Kasumi-1 (cell line): ENCODE measurements at places on chromosomes 6 and 20.
A peak's percentile ranks its signal among the peaks of the same experiment; 100 is the strongest.

DNA sequence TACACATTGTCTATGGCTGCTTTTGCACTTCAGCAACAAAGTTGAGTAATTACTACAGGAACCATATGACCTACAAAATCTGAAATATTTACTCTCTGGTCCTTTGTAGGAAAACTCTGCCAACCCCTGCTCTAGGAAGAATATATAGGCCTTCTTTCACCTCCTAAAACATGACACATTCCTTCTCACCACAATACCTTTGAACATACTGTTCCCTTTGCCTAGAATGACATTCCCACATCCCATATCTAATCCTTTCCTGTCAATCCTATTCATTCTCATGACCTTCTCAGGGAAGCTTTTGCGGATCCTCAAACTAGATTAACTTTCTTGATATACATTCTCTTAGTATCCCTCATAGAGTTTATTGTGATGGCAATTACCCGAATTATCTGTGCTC lies 18.0 kb upstream of the NCOA6 start:
- DNase-seq: no peak

DNA sequence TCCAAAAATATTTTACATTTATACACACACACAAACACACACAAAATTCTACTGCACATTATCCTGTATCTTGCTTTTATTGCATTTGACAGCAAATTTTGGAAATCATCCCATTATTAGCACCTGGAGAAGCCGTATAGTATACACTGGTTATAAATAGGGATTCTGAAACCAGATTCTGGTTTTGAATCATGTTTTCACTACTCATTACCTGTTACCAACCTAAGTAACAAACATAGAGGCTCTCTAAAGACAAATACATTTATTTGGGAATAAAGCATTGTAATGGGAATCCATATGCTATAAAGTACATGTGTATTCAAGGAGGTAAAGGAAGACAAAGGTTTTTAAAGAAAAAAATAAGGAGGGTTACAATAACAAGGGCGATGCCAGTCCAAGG lies 106.8 kb downstream of the OR2B2 start:
- no peak for DNase-seq

GRCh38 chr6:149680503-149680902 lies 32.0 kb upstream of the KATNA1 start:
- no peak for DNase-seq

GRCh38 chr6:1062786-1063545 lies 248.9 kb upstream of the FOXQ1 start:
- no peak for DNase-seq

DNA sequence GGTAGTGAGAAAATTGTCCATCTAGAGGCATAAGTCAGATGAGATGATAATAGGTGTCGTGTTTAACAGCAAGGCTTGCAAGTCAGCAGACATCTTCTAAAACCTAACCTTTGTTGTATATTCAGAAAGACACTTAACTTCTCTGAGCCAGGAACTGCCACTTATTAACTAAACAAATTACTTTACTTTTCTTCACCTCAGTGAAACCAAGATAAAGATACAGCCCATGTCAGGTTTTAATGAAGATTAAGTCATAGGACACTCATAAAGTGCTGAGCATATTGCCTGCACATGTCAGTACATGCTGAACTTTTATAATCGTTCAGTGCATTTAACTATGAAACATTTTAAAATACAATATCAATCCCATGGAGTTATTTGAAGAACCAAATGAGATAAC lies 286.8 kb downstream of the NKAIN2 start:
- no peak for DNase-seq

DNA sequence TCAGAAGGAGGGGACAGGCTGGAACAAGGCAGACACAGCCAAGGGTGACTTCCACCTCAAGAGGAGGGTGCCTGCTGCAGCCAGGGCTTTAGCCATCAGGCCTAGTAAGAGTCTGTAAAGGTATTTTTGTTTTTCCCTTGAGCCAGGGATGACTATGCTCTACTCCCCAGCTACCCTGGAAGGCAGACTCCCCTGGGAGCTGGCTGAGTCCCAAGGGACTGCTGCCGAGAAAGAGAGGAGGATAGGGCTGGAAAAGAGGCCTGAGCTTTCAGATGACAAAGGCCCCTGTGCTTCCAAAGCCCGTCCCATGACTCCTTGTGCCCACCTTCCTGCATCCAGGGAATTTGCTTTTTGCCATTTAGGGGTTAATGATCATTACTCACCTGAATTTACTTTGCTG lies 14.0 kb upstream of the GSTA4 start:
- DNase-seq: no peak

GRCh38 chr6:170212051-170212756 lies 78.7 kb downstream of the DLL1 start:
- DNase-seq: no peak

DNA sequence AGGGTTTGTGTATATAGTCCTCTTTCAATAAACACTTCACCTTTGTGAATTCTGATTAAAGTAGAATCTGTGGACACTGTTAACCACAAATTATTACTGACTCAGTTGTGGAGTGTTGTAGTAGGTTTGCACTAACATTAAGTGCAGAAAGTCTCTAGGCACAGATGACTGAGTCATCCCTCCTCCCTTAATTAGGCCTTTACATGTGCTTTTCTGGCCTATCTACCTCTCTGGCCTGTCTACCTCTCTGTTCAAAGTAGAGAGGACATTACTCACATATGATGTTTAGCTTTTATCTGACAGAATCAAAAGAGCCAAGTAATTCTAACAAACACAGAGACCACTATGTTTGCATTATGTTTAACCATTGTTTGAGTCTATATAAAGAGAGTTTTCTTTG lies 783.0 kb downstream of the TENT5A start:
- no peak for DNase-seq

DNA sequence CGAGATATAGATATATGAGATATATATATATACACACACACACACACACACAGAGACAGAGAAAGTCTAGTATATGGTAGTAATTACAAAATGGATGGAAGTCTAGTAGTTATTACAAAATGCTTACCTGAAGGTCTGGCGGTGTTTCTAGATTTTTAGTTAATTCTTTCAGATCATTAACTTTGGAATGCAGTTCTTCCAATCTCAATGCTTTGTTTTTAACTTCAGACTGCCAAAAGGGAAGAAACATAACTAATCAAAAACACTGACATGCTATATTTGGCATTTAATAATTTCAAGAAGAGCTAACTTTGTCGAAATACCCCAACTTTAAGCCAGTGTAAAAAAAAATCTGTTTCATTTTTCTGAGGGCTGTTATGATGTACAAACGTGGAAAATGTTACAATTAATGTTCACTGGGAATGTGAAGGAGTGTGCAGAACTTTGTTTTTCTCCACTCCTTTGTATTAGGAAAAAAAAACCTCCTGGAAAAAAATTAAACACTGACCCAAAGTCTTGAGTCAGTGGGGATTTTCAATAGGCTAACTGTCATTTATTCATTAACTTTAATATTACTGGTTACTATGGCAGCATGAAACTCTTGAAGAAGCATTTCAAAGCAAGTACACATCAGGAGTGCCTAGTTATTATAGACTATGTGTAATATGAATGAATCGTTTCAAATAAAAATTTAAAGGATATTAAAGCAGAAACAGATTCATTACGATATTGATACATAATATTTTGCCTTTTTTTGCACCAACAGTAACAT lies 232.9 kb downstream of the SYNE1 start:
- DNase-seq: no peak

- DNase-seq: peak; percentile 83
Observed at GRCh38 chr6:28212510-28213212, 12.4 kb upstream of the ZSCAN9 start.

DNA sequence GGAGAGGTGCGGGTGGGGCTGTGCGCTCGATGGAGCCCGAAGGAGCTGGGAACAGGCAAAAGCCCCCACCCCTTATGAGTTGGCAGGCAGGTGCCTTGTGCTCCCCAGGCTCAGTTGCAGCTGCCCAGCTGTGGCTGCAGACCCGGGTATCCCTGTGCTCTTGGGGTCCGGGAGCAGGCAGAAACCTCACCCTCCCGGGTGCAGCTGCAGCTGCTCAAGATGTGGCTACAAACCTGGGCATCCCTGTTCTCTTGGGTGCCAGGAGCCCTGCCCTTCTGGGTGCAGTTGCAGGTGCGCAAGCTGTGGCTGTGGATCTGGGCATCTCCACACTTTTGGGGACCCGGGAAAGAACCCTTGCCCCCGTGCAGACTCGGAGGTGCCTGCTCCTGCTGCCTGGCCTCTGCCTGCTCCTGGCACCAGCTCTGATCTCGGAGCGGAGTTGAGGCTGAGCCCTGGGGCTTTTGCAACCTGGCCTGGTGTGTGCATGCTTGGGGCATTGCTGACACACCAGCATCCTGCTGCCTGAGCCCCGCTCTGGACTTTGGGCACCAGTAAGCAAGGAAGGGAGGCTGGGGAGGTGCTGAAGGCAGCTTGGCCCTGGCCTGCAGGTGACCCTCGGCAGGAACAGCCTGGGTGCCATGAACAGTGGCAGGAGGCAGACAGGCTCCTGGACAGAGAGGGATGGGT lies 21.6 kb downstream of the OR2J3 start:
- no peak for DNase-seq

DNA sequence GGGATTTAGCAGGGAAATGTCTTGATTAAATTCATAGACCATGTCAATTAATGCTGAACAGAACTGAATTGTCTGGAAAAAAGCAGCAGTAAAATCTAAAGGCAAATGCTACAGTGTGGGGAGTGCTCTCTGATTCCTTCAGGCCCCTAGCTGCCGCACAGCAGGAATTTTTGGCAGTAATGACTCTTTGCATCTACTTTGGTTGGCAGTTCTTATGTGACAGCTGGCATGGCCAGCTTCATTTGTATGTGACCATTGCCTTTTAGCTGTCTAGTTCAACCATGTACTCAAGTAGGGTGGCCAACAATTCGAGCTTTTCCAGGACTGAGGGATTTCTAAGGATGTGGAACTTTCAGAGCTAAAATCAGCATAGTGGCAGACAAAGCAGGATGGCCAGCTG lies 499.1 kb upstream of the MAN1A1 start:
- DNase-seq: no peak

DNA sequence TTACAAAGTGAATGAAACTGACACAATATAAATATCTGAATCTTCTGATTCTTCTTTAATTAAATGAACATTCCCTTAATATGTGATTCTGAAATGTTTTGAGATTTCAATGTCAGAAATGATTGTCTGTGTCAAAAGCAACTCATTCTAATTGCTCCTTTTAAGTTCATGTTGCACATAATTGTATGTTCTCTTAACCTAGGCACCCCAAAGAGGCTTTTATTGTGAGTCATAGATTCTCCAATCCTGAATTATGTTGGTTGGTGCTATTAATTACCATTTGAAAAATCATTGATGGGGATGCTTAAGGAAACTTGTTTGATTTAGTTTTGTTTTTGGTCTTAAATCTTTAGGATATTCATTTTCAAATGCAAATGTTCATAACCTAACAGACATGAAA lies 829.7 kb upstream of the CITED2 start:
- DNase-seq: no peak

- DNase-seq: no peak
Observed at GRCh38 chr6:69783108-69783507, 13.7 kb downstream of the LMBRD1 start.

DNA sequence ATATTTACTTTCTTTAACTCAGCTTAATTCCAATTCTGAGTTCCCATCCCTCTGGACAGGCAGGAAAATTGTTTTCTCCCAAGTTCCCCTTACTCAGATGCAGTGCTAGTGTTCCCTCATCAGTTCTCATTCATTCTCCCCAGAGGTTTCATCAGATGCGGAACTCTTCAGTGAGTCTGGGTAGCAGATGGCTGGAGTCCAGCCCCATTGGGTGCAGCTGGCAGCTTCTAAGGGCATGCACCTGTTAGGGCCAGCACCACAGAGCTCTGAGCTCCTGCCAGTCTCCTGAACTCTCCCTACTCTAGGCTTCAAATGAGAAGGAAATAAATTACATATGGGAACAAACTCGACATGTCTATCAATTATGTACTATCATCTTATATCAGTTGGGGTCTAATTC lies 76.6 kb downstream of the SOD2 start:
- DNase-seq: no peak

DNA sequence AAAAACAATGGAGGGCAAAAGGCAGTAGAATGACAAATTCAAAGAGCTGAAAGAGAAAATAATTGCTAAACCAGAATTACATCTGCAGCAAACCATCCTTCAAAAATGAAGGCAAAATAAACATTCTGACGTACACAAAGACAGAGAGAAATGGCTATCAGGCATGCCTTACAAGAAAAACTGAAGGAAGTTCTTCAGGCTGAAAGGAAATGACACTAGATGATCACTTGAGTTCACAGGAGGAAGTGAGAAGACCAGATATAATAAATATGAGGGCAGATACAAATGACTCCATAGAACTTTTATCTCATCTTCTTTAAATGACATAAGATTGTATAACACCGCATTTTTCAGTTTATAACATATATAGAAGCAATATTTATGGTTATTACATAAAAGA lies 30.0 kb downstream of the DZANK1 start:
- DNase-seq: no peak
